ENCODE measurements at places on chromosomes 2 and 18.

GRCh38 chr2:236853585-236854051 lies 232.1 kb upstream of the COPS8 start:
- DNase-seq: no peak

DNA sequence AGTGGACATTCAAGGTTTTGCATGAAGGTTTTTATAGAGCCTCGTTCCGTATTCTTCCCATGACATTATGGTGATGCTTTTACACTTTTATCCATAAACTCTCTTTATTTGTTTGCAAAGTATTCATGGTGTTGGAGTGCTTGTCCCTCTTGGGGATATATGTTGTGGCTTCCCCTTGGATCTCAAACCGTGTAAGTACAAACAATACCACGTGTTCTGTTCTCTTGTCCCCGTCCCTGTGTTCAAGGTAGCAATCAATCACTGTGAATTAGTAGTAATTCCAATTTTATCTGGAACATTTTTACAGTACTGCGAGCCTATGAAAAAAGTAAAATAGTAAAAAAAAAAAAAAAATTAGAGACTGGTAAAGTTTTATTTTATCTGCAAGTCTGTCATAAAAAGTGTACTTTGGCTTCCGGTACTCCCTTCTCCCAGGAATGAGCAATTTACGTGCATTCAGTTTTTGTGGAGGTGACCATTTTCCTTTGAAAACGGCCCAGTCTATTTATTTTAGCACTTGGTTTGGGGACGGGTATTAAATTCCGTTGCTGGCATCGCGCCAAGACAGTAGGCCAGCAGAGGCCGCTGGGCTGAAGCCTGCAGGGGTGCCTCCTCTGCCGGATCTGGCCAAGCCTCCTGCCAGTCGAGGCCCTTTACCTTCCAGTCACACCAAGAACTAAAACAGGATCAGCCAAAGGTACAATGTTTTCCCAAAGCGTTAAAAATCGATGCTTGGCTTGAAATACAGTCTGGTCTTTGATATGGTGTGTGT lies 175.7 kb downstream of the SOCS6 start:
- DNase-seq: peak; percentile 53

- no peak for DNase-seq
Observed at GRCh38 chr2:2271469-2271941, 59.6 kb downstream of the MYT1L start.

DNA sequence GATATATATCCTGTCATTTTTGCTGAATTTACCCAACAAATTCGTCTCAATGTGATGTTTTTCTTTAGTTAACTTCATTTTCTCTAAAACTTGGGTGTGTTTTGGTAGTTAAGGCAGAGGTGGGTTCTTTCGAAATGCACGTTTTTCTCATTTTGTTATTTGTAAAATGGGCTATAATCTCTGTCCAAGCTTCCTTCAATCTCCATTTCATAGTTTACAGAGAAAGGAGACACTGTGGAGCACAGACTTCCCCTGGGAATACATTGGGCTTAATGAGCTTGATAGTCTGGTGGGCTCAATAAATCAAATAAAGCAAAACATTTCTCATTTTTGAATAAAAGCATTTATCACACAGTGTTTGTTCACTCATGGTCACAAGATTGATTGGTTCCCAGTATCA lies 145.1 kb downstream of the AGPS start:
- no peak for DNase-seq

DNA sequence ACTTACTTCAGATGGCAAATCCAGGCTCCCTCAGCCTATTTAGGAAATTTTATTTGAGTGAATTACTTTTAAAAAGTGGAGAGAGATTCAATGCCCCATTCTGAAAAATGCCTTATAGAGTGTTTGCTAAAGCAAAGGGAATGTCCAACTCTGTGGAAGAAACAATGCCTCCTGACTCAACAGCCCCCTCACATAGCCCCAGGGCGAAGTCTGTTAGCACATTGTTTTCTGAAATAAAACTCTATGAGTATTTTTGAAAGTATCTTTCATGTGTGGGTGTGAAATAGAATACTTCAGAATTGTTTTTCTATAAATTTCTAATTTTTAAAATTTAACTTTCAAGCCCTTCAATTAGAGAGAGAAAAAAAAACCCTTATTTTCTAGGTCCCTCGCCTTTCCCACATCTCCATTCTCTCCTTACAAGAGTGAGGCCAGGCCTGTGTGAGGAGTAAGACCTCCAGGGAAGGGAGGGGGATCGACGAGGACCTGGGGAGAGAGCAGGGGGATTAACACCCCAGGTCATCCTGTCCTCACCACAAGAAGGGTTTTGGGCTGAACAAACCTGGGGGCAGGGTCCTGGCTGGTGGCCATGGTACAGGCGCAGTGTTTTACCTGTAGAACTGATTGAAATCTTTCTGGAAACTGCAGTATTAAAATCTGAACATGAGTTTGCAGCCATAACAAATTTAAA lies 141.4 kb downstream of the SNTG2 start:
- DNase-seq: no peak

DNA sequence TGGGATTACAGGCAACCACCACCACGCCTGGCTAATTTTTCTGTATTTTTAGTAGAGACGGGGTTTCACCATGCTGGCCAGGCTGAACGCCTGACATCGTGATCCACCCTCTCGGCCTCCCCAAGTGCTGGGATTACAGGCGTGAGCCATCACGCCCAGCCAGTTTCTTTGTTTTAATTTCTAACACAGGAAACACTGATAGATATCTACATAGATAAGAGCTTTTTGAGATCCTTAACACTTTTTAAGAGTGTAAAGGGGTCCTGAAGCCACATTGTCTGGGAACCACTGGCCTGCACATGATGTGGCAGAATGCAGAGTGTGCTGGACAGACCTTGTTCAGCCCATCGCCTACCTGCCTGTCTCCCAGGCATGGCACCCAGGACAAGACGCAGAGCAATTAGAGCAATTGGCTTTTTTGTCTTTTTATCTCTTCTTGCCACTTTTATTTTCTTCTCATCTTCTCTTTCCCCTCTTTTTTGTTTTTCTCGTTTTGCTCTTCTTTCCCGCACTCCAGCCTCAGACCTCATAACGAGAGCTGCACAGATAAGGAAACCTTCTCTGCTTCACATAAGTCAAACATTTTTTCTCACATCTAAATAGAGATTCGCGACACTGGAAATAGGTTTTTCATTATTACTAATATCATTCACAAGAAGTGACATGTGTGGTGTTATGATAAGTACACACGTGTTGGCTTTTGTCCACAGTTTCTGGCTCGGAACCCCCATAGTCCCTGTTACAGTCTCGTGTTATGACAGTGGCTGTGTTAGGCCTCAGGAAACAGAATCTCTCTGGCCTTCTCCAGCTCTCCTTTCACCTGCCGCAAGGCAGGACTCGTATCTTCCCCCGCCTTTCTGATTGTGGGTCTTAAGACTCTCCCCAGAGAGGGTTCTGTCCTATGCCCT lies 25.2 kb upstream of the GPR55 start:
- DNase-seq: no peak

- DNase-seq: no peak
Observed at GRCh38 chr18:53764086-53764485, 460.4 kb downstream of the MBD2 start.

- no peak for DNase-seq
Observed at GRCh38 chr2:19674051-19675002, 227.5 kb downstream of the TTC32 start.

DNA sequence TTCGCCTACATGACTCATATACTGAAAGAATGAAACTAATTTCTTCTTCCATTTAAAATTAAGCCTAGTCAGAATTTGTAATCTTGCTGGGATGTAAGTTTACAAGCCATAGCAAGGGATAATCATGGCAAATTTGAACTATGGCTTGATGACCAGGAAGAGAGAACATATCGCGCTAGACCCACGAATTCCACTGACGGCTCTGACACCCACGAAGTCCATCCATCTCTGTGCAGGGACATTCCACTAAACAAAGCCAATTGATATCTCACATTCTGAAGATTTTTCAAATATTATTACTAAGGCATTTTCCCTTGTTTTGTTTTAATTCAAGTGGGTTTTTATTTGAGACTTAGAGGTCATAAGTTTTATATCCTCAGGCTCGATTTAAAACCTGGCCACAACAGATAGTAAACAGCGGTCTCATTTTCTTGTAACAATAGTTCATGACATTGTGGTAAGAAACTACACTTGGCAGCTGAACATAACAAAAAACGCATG lies 113.0 kb downstream of the QPCT start:
- DNase-seq: peak; percentile 61

- DNase-seq: peak; percentile 75
Observed at GRCh38 chr2:237723602-237724001, 75.0 kb upstream of the RBM44 start.

DNA sequence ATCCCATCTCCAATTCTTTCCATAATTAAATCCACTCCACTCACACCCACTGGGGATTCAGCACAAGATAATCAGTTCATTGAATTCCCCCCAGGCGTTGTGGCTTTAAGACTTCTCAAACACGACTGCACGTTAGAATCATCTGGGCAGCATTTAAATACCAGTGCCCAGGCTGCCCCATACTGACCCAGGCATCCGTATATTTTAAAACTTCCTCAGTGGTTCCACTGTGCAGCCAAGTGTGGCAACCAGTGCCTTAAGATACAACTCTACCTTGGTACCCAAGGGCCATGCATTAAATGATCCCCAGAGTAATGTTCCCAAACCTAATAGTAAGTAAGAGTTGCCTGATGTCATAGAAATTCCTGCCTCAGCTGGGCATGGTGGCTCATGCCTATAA lies 54.3 kb upstream of the BZW1 start:
- no peak for DNase-seq

GRCh38 chr2:33291278-33292013 lies 185.0 kb upstream of the RASGRP3 start:
- DNase-seq: peak; percentile 76

- DNase-seq: no peak
Observed at GRCh38 chr2:100252811-100253698, 69.2 kb downstream of the LONRF2 start.

GRCh38 chr18:493986-494983 lies 6.2 kb downstream of the COLEC12 start:
- DNase-seq: peak; percentile 53

DNA sequence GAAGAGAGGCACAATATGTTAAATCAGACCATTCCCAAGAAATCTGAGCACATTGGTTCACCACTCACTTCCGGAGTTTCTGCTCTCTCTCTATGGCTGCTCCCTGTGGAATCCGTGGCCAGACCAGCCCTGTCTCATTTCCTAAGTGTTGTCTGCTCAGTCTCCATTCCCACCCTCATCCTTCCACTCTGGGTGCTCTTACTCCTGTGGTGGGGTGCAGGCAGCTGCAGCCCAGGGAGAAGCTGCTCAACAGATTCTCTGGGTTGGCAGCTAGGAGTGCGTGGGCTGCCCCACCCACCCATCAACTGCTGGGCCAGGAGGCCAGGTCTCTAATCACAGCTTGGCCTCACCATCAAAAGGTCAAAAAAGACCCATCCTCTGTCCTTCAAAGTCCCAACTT lies 98.3 kb downstream of the ARL4C start:
- DNase-seq: no peak

GRCh38 chr18:54852780-54853675 lies 24.8 kb downstream of the RAB27B start:
- peak; percentile 94 for DNase-seq

- DNase-seq: no peak
Observed at GRCh38 chr2:24742730-24743129, 50.5 kb downstream of the PTRHD1 start.

DNA sequence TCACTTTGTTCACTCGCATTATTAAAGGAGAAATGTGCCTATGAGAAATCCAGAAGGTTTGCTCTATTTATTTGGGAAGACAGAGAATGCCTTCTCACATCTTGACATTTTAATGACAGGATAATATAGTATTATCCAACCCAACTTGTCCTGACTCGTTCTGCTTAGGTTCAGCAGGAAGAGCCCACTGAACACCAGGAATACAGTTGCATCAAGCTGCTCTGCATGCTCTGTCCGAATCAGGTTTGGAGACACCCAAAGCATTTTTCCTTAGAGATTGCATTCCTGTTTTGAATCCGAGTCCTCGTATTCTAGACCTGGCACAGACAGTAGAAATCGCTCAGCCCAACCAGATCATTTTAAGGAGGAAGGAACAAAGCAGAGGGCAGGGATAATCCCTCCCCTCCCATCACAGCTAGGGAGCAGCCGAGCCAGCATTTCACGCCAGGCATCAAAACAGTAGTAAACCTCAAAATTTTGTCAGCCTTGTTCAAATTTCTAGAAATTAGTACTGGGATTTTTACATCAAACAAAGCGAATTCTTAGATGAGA lies 837.4 kb upstream of the ID2 start:
- no peak for DNase-seq

DNA sequence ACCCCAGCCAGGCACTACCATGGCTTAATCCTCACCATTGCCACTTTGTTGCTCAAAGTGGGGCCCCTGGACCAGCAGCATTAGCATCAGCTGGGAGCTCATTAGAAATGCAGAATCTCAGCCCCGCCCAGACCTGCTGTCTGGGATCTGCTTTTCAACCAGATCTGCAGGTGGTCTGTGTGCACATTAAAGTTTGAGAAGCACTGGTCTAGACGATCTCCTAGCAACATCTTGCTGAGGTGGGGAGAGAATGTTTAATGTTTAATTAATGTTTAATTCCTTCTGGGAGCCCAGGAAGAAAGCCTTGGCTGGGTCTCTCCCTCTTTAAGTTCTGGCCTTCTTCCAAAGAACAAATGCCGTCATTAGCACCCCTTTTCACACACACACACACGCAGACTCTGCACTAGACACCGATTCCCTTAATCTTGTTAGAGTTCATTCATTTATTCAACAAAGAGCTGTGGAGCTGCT lies 53.7 kb downstream of the EDAR start:
- DNase-seq: no peak

DNA sequence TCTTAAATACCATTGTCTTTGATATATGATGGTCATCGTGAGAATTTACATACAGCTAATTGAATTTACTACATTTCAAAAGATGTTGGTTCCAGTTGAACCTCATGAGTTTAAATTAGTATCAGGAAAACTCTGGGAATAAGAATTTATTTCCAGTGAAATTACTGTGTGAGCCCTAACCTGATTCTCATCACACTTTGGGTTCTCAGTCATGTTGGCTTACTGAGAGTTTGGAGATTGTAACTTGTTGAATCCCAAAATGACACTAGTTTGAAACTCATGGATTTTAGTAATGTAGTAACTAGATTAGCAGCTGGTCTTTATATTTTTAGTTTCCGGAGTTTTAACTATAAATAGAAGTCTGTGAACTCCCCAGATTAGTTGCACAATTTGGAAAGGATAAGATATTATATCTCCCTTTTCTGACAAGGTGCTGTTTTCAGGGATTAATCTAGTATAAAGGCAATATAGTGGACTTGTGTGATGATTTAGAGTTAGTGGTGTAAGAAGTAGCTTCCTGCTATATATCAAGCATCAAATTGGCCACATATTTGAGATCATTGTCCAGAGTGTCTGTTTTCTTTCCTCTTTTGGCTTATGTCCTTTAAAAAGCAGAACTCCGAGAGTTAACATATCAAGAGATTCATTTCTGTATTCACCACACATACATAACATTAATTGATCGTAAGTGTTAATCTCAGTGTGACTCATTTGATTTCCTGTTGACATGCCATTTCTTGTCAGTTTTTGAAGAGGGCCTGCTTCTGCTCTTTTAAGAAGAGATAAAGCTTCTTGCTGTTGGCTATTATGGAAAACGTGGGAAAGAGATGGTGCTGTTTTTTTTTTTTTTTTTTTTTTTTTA lies 15.7 kb downstream of the NDUFV2 start:
- DNase-seq: peak; percentile 84

- DNase-seq: no peak
Observed at GRCh38 chr2:127185093-127185492, 35.0 kb downstream of the CYP27C1 start.

Data from amniotic epithelial cell (primary cell).